AG08395 (cell line): ENCODE measurements at places on chromosomes 3 and 15.
A peak's percentile ranks its signal among the peaks of the same experiment; 100 is the strongest.

DNA sequence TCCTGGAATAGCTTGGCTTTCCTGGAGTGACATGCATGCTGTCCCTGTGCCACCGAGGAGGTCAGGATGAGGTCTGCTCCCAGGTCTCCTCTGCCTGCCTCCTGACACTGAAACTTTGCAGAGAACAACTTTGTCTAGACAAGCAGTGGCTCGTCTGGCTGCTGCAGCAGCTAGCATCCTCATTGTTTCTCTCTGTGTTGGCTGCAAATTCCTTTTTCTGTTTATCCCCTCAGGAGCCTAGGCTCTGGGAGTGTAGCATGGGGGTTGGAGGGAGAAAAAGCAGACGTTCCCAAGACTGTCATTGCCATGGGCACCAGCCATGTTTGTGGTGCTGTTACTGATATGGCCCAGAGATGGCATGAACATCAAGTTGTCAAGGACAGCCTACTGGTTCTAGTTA lies 208.7 kb upstream of the LRIG1 start:
- no peak for DNase-seq

DNA sequence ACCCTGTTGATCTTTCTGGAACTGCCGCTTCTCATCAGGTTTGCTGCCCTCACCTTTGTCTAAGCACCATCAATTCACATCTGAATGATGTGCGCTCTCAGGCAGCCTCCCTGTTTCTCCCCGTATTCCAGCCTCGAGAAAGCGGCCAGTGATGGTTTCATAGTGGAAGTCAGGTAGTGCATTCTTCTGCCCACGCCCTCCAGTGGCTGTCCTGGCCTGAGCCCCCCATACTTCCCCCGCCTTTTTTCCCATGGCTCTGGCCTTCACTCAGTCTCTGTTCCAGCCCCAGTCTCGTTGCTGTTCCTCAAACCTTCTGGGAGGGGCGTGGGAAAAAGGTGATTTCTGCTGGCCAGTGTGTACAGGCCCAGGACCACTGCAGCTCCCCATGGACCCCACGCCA lies 101.3 kb downstream of the ASB7 start:
- DNase-seq: no peak

- DNase-seq: no peak
These were observed 948.0 kb downstream of the NAALADL2 start for GRCh38 chr3:175807175-175807574.

GRCh38 chr3:43638594-43639447 lies 17.0 kb upstream of the ANO10 start:
- no peak for DNase-seq

- peak; percentile 43 for DNase-seq
These were observed 115.2 kb upstream of the TMCO5A start for GRCh38 chr15:37819191-37819590.

DNA sequence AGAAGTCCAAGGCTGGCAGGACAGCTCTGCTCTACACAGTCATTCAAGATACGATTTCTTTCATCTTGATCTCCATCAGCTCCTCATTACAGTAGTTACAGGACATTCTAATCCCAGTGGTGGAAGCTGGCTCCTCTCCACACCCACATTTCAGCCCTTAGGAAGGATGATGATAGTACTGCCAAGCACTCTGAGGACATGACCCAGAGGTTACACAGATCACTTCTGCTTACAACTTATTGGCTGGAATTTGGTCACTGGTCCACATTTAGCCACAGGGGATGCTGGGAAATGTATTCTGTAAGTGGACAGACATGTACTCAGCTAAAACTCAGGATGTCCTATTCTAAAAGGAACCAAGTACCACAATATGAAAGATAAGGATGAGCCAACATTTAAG lies 77.1 kb downstream of the IQCH start:
- DNase-seq: peak; percentile 38

DNA sequence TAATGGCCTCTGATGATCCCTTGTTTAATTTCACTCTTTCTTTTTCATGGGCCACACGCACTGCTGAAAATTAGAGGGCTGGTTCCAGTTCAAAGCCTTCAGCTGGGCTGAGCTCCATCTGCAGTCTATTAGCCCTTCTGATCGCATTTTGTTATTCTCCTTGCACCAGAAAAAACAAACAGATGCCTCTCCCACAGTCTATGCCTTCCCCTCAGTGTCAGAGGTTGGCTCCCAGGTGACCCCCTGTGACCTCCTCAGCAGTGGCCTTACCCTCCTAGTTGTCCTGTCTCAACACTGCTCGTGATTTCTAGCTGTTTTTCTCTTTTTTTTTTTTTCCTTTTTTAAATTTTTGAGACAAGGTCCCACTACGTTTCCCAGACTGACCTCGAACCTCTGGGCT lies 77.1 kb upstream of the PRTG start:
- DNase-seq: no peak

DNA sequence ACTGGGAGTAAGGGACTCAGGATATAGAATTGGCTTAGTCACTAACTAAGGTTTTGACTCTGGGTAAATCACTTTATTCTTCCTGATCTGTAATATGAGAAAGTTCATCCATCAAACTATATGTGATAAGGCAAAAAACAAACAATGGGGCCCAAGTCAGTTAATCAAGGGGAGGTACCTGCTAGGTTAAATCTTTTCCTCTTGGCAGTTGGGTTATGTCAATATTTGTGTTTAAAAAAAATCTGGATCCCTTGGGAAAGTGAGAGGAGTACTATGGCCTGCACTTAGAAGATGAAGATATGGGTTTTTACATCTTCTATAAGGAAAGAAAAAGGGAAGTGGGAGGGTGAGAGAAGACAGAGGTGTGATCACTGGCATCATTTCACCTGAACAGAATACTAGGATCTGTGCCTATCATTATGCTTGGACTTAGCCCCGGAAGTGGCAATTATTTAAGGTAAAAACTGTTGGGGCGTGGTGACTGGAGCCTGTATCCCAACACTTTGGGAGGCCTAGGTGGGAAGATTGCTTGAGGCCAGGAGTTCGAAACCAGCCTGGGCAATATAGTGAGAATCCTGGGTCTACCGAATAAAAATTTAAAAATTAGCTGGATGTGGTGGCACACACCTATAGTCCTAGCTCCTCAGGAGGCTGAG lies 2.8 kb upstream of the SLC28A2 start:
- DNase-seq: no peak

DNA sequence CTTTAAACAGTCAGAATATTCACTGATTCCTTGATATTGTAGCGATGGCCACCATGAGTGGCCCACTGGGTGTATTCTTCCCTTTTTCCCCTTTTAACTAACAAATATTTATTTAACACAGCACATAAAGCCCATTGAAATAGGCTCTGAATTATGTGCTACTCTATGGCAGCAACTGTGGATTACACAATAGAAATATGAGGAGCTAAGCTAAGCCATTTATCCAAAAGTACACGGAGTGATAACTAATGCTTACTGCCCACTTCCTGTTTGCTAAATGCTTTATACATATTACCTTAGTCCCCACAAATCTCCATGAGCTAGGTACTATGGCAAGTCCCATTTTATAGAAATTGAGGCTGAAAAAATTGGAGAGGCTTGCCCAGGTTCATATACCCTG lies 17.9 kb downstream of the ILDR1 start:
- DNase-seq: no peak

- no peak for DNase-seq
These were observed 9.8 kb downstream of the GMPS start for GRCh38 chr3:155880286-155880685.

GRCh38 chr3:5012367-5012766 lies 33.1 kb downstream of the BHLHE40 start:
- DNase-seq: no peak

DNA sequence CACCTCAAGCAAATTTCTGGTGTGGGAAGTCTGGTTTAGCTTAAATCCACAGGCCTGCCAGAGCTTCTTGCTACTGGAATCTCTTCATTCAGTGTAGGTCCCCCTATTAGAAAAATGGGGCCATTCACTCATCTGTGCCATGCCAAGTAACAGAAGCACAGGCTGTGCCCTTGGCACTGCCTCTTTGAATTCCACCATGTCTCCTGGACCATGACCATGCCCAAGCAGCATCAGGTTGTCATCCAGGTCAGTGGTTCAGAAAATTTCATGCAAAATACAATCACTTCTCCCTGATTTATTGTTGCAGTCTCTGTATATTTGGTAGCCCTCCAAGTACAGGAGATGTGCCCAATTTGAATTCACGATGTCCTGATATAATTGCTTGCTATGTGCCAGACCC lies 602.1 kb upstream of the ZNF385D start:
- DNase-seq: no peak

GRCh38 chr3:186980989-186981388 lies 50.7 kb downstream of the ST6GAL1 start:
- no peak for DNase-seq

DNA sequence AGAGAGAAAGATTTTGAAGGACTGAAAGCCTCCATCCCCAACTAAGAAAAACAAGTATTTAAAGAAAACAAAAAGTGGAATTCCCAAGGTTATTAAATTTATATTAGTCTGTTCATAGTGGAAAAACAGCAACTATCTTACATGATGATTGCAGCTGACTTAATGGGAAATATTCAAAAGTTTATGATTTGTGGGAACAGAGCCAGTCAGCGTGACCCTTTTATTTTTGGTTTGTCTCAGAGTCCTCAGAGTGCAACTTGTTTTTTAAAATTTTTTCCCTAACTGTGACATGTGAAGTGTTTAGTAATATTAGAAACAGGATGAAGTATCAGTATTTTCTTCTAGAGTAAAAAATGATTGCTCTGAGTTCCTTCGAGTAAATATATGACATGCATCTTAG lies 441.9 kb upstream of the MCTP2 start:
- no peak for DNase-seq

DNA sequence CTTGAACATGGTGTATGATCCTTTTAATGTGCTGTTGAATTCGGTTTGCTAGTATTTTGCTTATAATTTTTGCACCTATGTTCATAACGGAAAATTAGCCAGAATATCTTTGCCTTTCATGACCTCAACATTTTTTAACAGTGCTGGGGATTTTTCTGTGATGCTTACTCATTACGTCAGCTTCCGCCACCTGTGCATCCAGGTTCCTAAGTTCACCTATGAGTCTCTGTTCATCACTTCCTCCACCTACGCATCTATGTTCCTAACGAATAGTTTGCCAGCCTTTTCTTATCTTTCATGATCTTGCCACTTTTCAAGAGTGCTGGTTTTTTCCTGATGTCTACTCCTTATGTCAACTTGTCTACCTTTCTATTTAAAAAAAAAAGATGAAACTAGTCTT lies 16.5 kb downstream of the AADACL2 start:
- no peak for DNase-seq

- DNase-seq: no peak
These were observed 48.8 kb upstream of the PSMD6 start for GRCh38 chr3:64072126-64072525.

GRCh38 chr3:50806806-50807205 lies 132.1 kb downstream of the DOCK3 start:
- peak; percentile 6 for DNase-seq

GRCh38 chr3:196739671-196740480 lies at the start of gene PAK2:
TSS of gene PAK2 (plus strand) at chr3:196739857. CDS start at chr3:196782647, 42,790 bp downstream.
- DNase-seq: peak; percentile 93

- peak; percentile 22 for DNase-seq
These were observed 14.3 kb downstream of the ARL8B start for GRCh38 chr3:5136211-5136918.

DNA sequence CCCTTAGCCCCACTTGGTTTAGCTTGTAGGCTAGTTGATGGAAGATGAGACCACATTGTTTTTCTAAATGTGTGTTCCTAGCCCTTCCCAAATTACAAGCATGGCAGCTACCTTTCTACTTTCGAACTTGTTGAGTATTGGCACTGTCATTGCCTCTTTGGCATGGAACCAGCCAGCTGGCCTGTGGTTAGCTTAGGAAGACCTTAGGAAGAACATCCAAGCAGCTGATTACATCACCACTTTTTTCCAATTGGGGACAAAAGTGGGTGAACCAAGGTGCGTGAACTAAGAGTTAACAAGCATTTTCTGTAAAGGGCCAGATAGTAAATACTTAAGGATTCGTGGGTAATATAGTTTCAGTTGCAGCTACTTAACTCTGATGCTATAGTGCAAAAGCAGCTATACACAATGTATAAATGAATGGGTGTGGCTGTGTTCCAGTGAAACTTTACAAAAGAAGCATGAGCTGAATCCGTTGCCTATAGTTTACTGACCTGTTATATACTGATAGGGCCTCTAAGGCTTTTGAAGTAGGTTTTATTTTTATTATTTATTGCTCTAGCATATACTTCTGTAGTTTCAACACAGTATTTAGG lies 8.5 kb downstream of the KLHL18 start:
- DNase-seq: no peak

- DNase-seq: no peak
These were observed 136.6 kb downstream of the DUT start for GRCh38 chr15:48467801-48468200.

- peak; percentile 10 for DNase-seq
These were observed 315.6 kb upstream of the IL12A start for GRCh38 chr3:159672728-159673688.

DNA sequence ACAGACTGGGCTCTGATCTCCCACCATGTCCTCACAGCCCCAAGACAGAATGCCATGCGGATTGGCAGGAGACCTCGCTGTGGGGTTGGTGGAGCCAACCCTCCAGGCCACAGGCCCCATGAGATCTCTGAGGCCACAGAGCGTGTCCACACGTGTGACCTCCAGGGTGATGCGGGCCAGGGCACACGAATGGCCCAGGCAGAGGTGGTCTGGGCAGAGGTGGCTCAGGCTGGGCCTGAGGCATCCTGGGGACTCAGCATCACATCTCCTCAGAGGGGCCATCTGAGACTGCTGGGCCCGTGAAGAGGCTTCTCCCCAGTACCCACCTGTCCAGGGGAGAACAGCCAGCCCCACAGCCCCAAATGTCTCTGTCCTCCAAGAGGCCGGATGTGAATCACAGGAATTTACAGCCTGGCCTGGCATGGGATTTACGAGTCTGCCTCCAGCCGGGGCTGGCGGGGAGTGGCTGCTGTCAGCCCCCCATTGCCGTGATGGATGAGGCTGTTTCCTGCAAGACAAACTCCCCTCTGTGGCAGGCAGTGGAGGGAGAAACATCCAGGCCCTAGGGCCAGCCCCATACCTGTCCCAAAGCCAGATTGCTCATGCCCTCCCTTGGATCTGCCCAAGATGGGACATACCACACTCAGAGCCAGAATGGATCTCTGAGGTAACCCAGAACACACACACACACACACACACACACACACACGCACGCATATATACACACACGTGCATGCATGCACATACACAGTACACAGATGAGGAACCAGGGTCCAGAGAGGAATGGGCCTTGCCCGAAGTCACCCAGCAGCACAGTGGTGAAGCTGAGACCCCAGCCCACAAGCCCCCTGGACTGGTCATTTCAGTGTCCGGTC lies 208.3 kb downstream of the TBC1D2B start:
- no peak for DNase-seq

GRCh38 chr3:57855281-57855680 lies 99.2 kb downstream of the SLMAP start:
- DNase-seq: peak; percentile 3

DNA sequence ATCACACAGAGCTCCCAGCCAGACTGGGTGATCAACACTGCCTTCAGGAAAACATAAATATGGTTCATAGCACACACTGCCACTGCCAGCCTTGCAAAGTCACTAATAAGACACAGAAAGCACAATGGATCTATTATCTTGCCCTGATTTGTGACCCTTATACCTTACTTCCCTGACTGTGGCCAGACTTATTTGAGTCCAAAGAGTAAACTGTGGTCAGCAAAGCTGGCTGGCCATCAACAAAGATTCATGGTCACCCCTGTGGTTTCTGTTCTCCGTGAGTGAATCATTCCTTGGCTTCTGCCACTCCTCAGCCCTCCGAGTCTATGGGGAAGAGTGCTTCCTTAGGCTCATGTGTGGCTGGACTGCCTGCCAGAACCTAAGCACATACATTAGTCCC lies 437.7 kb downstream of the RAP2B start:
- peak; percentile 90 for DNase-seq
